ENCODE measurements at places on chromosomes 4 and X.

- DNase-seq: no peak
Observed at GRCh38 chr4:28009541-28009940, 1148.9 kb downstream of the STIM2 start.

- no peak for DNase-seq
Observed at GRCh38 chr4:40194602-40195161, 2.1 kb upstream of the RHOH start.

DNA sequence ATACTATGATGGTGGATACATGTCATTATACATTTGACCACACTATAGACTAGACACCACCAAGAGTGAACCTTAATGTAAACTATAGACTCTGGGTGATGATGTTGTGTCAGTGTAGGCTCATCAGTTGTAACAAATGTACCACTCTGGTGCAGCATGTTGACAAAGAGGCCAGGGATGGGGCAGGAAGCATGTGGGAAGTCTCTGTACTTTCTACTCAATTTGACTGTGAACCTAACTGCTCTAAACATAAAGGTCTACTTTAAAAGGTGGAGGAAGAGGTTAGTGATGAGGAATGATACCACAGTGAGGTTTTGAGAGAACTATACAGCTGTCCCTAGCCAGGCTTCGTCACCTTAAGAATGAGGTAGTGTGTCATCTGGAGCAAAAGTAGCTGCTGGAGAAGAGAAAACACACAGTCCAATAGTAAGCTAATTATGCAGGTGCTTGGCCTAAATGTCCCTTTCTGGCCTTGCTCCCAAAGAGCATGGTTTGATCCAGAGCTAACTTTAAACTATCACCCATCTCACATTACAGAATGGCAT is 38.4 kb downstream of the GRSF1 start:
- peak; percentile 10 for DNase-seq

GRCh38 chrX:154030266-154030665 is 10.6 kb upstream of the IRAK1 start:
- no peak for DNase-seq

- DNase-seq: no peak
Observed at GRCh38 chr4:10183462-10183861, 66.9 kb upstream of the WDR1 start.
